ENCODE measurements at places on chromosomes 2 and 18.

DNA sequence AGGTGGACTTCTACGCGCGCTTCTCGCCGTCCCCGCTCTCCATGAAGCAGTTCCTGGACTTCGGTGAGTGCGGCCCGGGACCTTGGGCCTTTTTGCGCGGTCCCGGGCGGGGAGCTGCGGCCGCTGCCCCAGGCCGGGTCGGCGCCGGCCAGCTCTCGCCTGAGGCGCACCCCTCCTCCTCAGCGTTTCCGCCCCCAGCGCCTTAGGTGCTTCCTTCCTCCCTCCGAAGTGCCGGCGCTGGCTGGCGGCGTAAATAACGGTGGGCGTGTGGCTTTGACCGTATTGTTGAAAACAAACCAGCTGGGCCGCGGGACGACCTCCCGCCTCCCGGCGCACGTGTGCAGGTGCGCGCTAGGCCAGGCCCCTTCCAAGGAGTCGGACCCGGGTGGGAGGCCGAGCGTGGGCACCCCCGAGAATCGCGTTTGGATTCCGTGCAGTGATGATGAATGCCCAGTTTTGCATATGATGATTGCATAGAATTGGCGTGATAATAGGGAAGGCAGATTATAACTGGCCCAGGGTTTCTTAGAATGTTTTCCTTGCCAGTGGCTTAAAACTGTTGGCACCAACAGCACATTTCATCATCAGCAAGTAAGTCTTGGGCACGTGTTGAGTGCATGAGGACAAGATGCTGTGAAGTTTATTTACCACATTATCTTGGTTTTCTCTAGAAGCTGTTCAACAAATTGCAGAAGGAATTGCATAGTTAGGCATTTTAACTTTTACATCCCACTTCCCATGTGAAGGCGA lies 569 bp downstream of the PDK1 start:
- DNase-seq, result peak; percentile 39

DNA sequence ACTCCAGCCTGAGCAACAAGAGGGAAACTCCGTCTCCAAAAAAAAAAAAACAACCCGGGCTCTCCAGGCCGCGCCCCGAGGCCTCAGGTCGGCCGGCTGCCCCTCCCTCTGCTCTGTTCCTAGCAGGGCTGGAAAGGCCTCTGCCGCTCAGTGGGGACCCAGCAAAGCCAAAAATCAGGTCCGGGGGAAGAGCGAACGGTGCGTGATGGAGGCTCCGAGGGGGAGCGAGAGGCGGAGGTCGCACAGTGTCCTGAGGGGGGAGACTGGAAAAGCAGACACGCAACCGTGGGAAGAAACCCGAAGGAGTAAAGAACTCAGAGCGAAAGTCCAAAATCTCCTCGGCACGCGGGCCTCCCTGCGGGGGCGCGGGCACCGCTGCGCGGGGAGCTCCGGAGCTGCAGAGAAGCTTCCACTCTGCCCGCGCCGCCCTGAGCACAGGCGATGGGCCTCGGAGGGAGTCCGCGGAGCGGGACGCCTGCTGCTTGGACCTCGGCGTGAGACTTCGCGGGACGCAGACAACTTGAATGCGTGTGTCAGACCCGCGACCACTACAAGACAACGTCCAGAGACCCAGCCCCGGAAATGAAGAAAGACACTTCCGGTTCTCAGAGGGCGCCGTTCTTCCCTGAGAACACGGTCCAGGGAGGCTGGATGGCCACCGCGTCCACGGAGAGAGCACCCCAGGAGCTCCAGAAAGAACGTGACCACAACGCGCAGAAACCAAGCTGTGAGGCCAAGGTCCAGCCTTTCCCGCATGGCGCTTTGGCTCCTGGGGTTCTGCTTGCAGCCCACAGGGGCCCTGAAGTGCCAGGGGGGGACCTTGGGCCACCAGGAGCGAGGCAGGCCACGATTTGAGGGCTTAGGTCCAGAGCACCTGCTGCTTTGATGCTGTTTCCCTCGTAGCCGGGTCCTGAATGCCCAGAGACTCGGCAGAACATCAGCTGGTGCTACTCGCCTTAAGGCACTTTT lies 219.8 kb downstream of the DPP10 start:
- no peak for DNase-seq

GRCh38 chr2:31140151-31140550 lies 1.9 kb upstream of the GALNT14 start:
- no peak for DNase-seq

- DNase-seq, result no peak
Observed at GRCh38 chr2:233486778-233487552, 79.6 kb downstream of the USP40 start.

GRCh38 chr18:56353663-56354260 lies 284.6 kb downstream of the TXNL1 start:
- no peak for DNase-seq

GRCh38 chr18:58993260-58993659 lies 128.6 kb downstream of the ZNF532 start:
- DNase-seq, result no peak

DNA sequence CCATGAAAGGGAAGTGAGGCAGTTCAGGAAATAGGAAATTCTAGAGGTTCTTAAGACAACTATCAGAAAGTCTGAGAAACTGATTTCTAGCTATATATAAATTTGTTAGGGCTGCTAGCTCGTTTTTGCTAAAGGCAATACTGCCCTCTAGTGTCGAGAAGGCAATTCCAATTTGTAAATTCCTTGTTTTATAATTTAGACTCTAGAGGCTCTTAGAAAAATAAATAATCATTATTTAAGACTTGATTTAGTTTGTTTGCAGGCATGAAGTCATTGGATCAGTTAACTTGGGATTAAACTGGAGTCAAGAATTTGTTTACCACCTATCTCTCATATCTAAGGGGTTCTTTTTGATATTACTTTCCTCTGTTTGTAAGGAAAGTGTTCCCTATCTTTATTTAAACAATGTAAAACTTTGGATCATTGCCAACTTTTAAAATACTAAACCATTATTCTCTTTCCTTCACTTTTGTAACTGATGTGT lies 66.2 kb downstream of the ACVR2A start:
- no peak for DNase-seq

DNA sequence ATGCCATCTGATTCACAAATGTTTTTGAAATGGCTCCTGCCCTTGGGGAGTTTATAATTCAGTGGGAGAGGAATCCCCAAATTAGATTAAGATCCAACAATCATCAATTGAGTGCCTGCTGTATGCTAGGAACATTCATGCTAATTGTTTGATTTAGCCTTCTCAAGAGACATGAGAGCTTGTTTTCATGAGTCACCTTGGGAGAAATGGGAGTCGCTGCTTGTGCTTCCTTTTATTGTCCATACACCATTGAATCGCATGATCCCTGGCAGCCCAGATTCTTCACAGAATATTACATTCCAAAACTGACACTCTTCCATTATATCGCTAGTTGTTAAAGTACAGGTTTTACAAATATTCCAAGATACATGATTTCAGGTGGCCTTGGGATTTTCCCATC lies 106.0 kb upstream of the MAP3K20 start:
- DNase-seq, result no peak

DNA sequence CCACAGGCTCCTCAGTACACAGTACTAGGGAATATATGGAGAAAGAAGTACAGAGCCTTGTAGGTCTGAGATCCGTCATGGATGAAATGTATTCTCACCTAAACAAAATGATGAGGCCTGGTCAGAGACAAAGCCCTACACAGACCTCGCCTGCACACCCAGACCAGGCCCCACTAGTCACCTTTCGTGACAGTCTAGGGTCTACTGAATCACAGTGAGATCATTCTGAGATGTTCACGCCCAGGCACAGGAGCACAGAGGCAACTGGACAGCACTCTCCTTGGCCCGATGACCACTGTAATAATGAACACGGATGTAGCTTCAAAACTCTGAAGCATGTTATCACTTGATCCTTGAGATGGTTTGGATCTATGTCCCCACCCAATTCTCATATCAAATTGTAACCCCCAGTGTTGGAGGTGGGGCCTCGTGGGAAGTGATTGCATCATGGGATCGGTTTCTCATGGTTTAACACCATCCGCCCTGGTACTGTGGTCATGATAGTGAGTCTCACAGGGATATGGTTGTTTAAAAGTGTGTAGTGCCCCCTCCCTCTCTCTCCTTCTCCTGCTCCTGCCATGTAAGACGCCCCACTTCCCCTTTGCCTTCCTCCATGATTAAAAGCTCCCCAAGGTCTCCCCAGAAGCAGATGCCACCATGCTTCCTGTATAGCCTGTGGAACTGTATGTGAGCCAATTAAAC lies 15.1 kb downstream of the DOCK10 start:
- DNase-seq, result no peak
